COR-L47 (cell line): ENCODE measurements at places on chromosomes 5 and 9.

GRCh38 chr5:151682240-151682639 lies 4.5 kb downstream of the SPARC start:
- DNase-seq: no peak

- DNase-seq: no peak
Observed at GRCh38 chr5:172365948-172366608, 82.5 kb upstream of the UBTD2 start.

GRCh38 chr5:175681968-175682340 lies 24.1 kb downstream of the HRH2 start:
- DNase-seq: no peak

DNA sequence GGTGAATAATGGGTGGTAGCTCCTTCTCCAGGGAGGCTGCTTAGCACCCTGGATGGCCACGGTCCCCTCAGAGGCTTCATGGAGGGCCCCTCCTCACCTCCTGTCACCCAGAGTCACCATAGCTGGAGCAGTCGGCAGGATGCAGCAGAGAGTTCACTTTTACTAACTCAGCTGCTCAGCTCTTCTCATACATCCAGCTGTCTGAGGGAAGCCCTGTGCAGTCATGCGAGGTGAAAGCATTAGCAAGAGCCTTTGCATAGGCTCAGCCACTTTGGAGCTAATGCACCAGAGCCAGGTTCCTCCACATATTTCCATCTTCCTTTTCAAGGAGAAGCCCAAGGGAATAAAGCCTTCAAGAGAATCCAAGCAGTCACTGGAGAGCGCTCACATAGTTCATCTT lies 499.2 kb downstream of the BNC2 start:
- no peak for DNase-seq

DNA sequence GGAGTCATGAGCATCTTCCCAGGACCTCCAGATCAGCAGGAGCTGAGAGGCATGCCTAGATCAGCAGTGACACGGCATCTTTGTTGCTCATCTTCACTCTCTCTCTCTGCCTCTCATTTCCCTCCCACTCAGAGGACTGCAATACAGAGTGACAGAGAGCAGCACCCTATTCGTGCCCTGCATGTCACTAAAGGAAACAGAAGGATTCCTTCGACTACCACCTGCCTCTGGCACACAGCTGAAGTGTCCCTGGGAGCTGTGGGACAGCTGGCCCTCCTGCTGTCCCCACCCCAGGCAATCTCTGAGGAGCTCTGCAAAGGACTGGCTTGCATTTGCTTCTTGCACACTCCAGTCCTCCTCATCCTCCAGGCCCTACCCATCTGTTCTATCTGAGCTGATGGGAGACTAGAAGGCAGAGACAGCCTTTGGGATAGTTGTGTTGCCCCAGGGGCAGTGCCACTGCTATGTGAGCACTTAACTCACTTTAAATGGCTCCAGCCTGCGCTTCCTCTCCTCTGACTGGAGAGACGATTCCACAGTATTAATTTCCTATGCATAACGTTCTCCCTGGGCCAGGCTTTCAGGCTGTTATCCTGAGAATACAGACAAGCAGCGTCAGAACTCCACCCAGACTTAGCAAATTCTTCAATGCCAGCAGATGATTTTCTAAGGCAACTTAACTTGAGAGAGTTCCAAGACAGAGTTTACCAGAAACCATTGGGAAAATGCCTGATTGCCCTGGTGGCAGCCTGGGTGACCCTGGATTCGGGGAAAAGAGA lies 167.6 kb upstream of the MAP1B start:
- DNase-seq: peak; percentile 33

DNA sequence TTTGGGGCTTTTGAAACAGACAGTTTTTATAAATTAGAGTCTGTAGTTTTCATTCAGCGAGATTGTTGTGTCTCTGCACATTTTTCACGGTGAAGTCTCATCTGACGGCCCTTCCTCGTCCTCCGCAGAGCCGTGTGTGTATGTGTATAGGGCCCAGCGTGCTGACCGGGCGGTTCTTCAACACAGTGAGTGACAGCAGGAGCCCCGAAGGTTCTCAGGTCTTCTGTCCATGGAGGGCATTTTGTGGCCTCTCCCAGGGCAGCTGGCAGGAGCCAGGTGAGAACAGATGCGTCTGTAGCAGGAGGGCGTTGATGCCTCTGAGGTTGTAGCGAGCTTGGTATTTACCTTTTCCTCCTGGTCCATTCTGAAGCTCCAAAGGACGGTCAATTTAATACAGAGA lies 116.0 kb upstream of the LPCAT1 start:
- no peak for DNase-seq

GRCh38 chr5:159838551-159839222 lies 77.6 kb upstream of the ADRA1B start:
- DNase-seq: no peak
